ENCODE measurements at places on chromosomes 13 and 19.

GRCh38 chr13:94243551-94243950 is 235.9 kb downstream of the DCT start:
- DNase-seq, result no peak

GRCh38 chr13:97239943-97240787 is 18.0 kb downstream of the MBNL2 start:
- DNase-seq, result no peak

DNA sequence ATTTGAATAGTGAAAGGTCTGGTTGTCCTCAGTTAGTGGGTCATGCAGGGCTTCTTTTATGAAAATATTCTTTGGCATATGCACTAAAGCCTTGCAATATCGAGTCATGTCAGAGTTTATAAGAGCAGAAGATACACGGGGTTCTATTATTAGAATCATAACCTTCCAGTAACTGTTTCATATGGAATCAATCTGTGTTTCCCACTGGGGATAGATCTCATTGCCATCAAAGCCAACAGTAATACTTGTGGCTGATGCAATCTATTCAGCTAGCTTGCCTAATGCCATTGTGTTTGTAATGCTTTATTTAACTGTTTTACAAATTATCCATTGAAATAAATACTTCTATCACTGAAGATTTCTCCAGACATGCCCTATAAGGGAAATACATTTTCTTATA is 746.9 kb upstream of the PCDH9 start:
- no peak for DNase-seq

- DNase-seq, result no peak
Measured at GRCh38 chr13:23701186-23701585, 131.0 kb downstream of the TNFRSF19 start.

- no peak for DNase-seq
Measured at GRCh38 chr13:66137384-66137783, 1092.8 kb downstream of the PCDH9 start.

DNA sequence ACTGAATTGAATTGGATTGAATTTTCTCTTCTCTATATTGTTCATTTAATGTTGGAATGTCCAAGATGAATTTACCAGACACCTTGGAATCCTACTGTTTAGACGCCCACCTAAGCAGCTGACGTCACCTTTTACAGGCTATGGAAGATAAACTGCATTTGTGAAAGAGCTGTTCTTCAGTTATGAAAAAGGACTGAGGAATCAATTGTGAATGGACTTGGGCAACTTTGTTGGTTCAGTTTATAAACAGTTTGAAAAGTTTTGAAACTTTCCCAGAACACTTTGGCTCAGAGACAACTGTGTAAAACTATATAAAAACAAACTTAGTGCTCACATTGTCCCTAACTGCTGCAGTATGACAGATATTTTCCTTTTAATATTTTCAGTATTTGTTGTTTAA is 590.8 kb upstream of the SPRY2 start:
- DNase-seq, result no peak

GRCh38 chr19:13119627-13120026 is 1.6 kb downstream of the NACC1 start:
- DNase-seq, result no peak

DNA sequence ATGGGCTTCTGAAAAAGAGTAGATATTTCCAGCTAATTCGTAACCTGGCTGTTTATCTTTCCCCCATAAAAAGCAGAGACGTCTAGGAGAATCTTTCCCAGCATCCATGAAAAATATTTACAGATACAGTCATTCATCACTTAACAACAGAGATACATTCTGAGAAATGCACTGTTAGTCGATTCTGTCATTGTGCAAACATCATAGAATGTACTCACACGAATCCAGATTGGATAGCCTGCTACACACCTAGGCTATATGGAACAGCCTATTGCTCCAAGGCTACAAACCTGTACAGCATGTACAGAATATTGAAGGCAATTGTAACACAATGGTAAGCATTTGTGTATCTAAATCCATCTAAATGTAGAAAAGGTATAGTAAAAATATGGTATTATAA is 530.2 kb upstream of the NBEA start:
- no peak for DNase-seq

Data from activated T-cell treated with anti-CD3 and anti-CD28 coated beads for 4 hours (primary cell).